H7 (cell line): ENCODE measurements at places on chromosomes 4 and X.

DNA sequence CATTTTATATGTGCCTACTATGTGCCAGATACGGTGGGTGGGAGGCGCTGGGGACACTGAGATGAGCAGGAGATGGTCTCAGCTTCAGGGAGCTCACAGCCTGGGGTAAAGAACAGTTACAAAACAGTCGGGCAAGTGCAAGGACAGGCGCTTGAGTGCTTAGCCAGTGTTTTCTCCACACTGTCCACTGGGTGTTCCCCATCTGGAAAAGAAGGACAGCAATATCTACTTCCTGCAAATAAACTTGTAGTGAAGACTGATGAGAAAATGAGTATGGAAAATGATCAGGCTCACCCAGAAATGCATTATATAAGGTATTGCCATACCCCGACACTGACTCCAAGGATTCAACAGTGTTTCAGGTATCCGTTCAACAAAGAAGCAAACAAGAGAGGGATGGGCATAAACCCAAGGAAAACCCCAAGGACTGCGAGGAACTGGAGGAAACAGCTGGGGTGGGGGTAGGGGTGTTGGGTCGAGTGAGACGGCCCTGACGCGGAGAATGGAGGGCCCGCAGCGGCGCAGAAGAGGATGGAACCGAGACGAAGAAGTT, 835 bp downstream of the TMEM185A start:
- DNase-seq = no peak

GRCh38 chr4:157521906-157522305, 301.4 kb downstream of the GRIA2 start:
- DNase-seq = no peak

DNA sequence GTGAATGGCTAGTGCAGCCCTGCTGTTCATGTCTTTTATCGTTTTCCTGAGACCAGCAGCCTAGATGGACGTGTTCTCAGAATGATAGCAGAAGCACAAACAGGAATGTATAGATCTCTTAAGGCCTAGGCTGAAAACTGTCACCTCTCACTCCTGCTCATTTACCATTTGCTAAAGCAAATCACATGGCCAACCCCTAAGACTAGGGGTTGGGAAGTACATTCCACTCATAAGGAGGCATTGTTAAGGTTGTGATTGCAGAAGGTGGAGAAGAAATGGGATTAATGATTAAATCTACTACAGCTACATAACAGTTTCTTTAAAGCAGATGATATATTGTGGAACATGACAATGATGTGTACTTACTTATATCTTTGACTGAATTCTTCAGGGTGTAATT, 536.8 kb upstream of the FTHL17 start:
- DNase-seq = no peak

DNA sequence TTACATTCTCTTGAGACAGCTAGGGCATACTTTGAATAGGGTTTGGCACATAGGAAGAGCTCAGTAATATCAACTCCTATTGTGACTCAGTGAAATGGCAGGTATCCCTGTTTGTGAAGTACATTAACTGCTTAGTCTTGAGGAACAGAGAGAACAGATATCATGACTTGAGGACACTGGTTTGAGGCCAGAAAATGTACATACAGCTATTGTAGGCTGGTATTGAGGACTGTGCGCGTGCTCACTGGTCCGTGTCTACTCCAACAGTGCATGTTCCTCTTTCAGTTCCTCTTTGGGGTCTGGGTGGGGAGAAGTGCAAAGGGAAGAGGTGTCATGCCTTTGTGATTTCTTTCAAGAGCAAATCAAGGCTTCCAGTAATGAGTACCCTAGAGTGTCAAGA, 34.6 kb upstream of the TBC1D9 start:
- no peak for DNase-seq

GRCh38 chr4:113645771-113646441, 115.6 kb downstream of the CAMK2D start:
- peak; percentile 4 for DNase-seq

- no peak for DNase-seq
Measured at GRCh38 chrX:149259241-149259640, 245.9 kb downstream of the IDS start.

- no peak for DNase-seq
Measured at GRCh38 chr4:88938138-88938537, 118.8 kb downstream of the FAM13A start.

DNA sequence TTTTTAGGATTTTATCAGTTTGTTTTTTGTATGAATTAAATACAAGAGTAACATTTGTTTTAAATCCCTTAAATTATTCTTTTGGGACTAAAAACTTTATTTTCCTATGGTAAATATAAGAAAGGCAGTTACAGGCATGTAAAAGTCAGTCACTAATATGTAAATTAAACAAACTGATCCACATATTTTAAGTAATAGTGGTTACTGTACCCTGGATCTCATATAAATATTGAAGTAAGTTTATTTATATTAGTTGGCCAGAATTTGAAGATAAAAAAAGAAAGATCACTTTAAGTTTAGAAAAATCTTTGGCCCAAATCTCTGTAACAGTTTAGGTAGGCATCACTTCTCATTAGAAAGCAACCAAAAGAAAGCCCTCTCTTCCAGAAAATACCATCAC, 45.8 kb downstream of the LDB2 start:
- no peak for DNase-seq

DNA sequence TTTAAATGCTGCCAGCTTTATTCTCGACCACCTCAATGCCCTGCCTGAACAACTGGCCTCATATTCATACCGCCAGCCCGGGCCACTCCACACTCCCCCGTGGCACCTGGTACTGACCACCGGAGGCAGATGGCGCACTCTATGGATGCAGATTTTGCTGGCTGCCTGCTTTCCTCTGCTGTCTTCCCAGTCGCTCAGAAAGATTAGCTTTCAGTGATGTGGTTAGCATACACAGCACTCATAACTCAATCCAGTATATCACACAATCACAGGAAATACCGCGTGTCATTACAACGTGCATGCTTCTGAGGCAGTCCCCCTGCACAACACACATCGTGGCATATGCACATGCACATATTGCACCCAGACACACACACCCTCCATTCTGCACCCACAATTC, 147.2 kb upstream of the BCOR start:
- peak; percentile 66 for DNase-seq
